ENCODE measurements at places on chromosomes 3 and 15.
A peak's percentile ranks its signal among the peaks of the same experiment; 100 is the strongest.

GRCh38 chr15:53835309-53835708 lies 75.8 kb upstream of the WDR72 start:
- peak; percentile 54 for DNase-seq

- DNase-seq: peak; percentile 10
Observed at GRCh38 chr3:123036352-123037014, 8.9 kb upstream of the SEMA5B start.

DNA sequence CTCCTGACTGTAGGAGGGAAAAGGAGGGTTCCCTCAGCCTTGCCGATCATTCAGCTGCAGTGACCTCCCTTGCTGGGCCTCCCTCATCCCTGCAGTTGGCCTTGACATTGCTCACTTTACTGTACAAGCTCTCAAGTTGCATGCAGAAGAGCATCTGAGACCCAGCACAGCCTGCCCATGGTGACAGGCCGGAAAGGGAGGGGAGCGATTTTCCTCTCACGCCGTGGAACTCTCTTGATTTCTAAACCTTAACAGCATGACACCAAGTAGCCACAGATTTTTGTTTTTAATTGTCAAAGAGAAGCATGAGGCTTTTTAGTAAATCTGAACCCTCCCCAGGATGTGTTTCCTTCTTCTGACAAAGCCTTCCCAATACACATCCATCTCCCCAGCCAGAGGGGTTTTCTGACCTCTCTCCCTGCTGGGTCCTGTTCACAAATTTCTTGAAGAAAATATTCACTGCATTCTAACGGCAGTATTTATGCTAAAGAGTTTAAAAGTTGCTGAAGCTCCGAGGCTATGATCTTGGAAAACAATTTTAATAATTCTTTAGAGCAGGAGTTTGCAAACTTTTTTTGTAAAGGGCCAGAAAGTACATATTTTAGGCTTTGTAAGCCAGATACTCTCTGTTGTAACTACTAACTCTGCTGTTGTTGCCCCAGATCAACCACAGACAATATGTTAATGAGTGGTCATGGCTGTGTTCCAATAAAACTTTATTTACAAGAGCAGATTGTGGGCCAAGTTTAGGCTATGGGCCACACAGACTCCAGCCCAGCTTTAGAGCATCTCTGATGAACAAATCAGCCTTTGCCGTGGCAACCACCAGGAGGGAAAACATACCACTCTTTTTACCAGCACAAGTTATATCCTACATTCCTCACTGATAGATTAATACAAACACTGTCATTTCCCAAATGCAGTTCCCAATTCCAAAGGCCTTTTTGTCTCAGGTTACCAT lies 34.8 kb downstream of the LMCD1 start:
- DNase-seq: no peak

GRCh38 chr3:188047536-188047935 lies 106.4 kb upstream of the LPP start:
- no peak for DNase-seq

- no peak for DNase-seq
Observed at GRCh38 chr3:125192190-125193035, 20.1 kb downstream of the SLC12A8 start.

DNA sequence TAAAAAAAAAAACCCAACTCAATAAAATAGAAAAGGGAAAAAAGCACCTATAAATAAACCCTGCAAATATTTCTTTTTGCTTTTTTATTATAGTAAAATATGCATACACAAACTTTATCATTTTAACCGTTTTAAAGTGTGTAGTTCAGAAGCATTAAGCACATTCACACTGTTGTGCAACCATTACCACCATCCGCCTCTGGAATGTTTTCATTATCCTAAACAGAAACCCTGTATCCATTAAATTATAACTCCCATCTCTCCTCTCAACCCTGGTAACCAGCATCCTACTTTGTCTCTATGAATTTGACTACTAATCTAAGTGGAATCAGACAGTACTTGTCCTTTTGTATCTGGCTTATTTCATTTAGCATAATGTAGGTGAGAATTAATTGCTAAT lies 15.0 kb downstream of the CDCP1 start:
- DNase-seq: no peak

DNA sequence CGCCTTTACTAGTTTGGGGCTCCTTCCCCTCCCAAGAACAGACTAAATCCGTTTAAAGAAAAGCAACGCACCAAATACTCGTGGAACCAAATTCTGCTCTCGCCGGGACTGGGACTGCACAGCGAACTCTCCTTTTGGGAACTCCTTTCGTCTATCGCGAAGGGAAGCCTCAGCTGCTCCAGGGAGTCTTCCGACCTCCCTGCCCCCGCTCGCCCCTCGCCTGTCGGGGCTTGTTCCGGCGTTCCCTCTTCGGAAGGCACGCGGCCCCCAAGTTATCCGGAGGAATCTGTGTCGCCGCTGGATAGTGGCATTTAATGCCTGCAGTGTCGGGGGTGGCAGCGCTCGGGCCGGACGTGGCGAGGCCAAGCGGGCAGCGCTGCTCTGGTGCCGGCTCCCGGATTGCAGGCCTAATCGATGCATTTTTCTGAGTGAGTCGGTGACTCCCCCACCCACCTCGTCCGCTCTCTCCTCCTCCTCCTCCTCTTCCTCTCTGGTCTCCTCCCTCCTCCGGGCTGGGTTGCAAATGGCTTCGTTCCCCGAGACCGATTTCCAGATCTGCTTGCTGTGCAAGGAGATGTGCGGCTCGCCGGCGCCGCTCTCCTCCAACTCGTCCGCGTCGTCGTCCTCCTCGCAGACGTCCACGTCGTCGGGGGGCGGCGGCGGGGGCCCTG lies at the start of gene TRIM71:
Gene TRIM71 (plus strand): TSS at position 440 of the 671 bp plus-strand sequence. CDS start 84 bp downstream, at position 524.
- peak; percentile 12 for DNase-seq

- DNase-seq: peak; percentile 84
Observed at GRCh38 chr15:57158997-57159668, 217.2 kb upstream of the CGNL1 start.

- no peak for DNase-seq
Observed at GRCh38 chr3:70067860-70068521, 68.5 kb downstream of the SAMMSON start.

DNA sequence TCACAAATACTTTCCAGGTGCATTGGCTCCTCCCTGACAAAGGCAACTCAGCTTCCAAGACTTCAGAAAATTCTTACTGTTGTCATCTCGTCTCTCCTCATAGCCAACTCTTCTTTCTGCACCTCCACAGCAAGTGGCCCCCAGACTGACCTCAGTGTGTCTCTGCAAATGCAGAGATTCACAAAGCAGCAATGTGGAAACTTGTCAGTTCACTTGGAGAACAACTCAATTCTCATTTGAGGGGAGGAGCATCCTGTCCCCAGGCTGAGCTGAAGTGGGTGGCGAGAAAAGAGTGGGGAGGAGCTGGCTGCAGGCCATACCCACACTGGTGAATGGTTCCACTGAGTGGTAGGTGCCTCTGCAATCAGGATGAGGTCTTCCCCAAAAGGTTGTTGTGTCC lies 248.7 kb upstream of the IL12A start:
- DNase-seq: no peak

DNA sequence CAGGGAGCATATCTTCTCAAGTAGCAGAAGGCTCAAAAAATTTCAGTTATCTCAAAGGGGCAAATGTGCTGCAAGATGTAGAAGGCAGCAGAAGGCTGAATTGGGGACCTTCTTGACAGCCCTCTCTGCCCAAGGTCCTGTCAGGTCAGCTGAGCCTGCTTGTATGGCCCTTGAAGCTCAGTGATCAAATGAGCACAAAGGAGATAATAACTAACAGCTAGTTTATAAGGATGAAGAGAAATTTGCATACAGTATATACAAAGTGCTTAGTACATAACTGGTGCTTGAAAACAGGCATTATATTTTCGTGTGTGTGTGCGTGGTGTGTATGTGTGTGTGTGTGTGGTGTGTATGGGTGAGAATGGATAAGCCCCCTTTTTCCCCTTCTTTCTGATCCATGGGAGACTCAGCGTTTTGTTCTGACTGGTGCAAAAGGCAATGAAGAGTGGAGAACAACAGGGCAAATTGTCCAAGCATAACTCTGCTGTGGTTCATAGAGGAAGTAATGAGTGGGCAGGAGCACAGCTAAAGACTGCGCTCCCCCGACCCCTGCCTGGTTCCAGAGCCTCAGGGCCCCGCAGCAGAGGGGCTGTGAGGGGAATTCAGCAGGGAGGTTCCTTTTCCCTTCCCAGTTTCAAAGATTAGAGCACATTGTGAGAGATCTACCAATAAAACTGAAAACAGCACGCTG lies 356.8 kb upstream of the NR2F2 start:
- DNase-seq: no peak

GRCh38 chr15:90664650-90665287 lies 52.4 kb upstream of the BLM start:
- peak; percentile 36 for DNase-seq

DNA sequence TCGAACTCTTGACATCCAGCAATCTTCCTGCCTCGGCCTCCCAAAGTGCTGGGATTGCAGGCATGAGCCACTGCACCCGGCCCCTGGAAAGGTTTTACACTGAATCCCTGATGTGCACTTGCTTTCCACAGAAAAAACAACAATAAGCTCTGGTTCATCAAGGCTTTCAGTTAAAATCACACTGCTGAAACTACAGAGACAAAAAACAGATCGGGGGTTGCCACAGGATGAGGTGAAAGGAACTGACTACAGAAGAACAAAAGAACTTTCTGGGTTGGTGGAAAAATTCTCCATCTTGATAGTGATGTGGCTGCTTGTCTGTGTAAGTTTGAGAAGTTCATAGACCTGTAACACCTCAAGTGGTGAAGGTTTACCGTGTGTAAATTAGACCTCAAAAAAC lies 2.9 kb downstream of the RAB43 start:
- DNase-seq: no peak

GRCh38 chr15:65952391-65953053 lies 83.2 kb downstream of the RAB11A start:
- DNase-seq: no peak

GRCh38 chr15:70257047-70257446 lies 159.3 kb upstream of the TLE3 start:
- DNase-seq: no peak

DNA sequence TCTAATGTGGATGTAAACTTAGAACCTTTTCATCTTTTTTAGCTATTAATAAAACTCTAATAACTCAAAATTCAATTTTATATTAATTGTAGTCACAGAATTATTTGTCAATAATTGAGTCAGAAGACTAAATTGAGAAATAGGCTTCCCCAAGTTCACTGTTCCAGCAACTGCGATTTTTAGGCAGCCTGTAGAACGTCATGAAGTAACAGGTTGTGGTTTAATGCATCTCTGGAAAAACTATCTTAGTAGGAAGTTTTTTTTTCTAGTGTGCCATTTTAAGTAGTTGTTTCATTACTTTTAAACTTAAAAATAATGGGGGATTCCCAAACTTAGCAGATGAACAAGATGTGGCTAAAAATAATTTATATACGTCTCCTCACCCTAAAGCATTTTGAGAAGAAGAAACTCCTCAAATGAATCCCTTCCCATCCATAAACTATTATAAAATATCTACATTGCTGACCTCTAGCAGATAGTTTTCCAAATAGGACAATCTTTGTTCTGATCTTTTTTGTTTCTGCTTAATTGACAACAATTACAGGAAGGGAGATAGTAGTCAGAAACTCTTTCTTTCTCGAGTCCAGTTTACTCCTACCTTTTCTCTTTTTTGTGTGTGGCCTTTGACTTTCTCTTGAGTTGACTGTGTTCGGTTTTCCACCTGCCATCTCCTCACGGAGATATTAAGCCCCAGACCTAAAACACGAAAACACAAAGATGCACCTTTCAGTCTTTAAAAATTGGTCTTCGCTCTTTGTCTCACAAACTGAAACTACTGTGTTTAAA lies 43.1 kb downstream of the LRCH3 start:
- DNase-seq: no peak

DNA sequence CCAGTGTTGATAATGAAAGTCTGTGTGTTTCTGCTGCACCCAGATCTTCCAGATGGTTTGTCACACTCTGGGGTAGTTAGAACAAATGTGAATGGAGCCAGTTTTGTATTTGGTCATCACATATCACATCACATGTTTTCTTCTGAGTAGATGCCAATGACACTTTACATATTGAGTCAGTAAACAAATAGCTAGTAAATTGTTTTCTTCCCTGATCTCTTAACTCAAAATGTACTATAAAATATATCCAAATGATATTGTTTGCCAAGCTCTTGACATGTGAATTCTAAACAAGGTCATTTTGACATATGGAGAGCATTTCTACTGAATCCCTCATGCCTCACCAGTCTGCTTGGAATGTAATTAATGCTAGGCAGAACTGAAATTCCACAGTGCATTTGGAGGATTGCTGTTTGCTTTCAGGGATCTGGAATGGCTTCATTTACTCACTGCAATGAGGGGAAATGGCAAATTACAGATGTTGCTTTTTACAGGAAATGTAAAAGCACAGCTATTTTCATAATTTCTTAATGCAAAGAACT lies 45.0 kb downstream of the PDHB start:
- no peak for DNase-seq

Data from NCI-H69 (cell line).